T-helper 2 cell (primary cell): ENCODE measurements at places on chromosomes 1 and 21.

DNA sequence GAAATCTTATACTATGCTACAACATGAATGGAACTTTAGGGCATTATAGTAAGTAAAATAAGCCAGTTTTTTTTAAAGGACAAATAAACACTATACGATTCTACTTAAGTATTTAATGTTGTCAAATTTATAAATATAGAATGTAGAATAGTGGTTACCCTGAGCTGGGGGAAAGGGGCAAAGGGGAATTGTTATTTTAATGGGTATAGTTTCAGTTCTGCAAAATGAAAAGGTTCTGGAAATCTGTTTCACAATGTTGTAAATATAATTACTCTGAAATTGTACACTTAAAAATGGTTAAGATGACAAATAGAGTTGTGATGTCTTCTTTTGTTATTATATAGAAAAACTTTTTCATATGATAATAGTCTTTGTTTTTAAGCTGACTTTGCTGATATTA, 366.3 kb downstream of the MRPL39 start:
- no peak for DNase-seq

DNA sequence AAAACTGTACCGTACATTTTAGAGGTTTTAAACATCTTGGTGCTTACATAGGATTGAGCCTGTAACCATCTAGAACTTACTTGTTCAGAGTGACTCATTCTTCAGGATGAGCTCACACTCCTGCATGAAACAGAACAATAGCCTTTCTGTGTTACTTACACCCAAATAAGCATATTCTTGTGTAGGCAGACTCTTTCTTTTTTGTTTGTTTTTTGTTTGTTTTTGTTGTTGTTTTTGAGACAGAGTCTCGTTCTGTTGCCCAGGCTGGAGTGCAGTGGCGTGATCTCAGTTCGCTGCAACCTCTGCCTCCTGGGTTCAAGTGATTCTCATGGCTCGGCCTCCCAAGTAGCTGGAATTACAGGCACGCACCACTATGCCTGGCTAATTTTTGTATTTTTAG, 3.8 kb upstream of the CA6 start:
- no peak for DNase-seq

- DNase-seq, result peak; percentile 20
Observed at GRCh38 chr1:198681831-198682759, 43.3 kb downstream of the PTPRC start.

DNA sequence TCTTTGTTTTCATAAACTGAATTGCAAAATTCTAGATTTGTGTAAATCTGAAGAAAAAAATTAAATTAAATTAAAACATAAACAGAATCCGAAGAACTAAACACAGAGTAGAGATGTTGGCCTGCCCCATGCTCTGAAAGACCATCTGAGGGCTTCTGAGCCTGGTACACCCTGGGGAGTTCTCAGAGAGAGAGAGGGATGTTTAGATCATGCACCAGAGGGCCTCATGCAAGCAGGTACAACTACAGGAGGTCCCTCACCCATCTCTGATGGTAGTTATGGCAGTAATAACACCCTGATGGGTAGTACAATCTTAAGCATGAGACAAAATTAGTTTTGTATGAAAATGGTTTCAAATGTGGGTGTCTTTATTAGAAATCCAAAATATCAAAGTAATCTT, 127.7 kb downstream of the TGFB2 start:
- no peak for DNase-seq

DNA sequence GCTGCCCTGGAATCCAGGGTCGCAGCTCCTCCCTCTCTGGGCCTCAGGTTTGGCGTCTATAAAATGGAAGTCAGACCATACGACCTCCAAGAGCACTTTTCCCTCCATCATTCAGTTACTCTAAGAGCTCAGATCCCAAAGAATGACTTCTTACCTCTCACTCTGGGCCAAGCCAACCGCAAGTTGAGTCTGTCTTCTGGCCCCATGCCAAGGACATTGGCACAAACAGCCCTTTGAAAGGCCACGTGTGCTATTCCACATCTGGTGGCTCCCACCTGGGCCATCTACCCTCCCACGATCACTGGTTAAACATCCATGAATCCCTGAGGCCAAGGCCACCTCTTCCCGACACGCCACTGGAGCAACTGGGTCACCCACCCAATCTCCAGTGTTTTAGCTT, 12.4 kb downstream of the SLC2A7 start:
- DNase-seq, result no peak

GRCh38 chr21:18350216-18350615, 53.4 kb downstream of the TMPRSS15 start:
- no peak for DNase-seq

DNA sequence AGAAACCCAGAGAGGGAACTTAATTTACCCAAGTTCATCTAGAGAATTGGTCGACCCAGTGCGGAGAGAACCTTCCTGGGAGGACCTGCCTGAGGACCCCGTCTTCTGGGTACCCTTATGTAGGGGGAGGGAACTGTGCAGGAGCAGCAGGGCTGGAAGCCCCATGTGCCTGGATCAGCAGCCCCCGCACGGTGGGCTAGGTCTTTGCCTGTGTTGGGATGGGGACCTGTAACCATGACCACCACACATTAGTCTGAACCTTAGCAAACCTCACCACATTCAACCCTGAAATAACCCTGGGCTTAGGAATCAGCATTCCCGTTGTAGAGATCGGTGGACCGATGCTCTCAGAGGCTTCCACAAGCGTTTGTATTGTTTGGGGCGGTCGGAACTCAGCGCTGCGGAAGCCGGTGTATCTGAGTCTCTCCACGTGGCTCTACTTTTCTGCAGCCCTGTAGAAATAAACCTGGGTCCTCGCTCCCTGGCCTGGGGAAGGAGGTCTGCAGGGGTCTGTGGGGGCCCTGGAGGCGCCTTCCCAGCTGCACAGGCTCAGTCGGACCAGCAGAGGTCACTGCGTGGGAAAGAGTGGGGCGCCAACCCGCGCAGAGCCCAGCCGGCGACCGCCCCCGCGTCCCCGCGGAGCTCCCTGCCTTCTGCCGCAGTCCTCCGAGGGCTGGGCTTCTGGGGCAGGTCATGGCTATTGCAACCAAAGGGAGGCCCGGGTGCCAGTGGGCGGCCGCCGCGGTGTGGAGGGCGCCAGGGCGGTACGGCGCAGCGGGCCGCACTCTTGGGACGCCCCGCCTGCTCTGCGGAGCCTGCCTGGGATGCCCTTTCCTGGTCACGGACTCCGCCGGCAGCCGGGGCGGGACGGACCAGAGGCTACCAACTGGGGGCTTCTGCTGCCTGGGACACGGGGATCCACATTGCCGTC, 36.2 kb upstream of the KCNA10 start:
- peak; percentile 21 for DNase-seq

GRCh38 chr1:212754193-212754592, 37.4 kb downstream of the NSL1 start:
- DNase-seq, result peak; percentile 50

GRCh38 chr1:21307210-21307609, 16.9 kb upstream of the ECE1 start:
- DNase-seq, result no peak

GRCh38 chr21:42439284-42440186, 35.8 kb downstream of the UBASH3A start:
- no peak for DNase-seq

DNA sequence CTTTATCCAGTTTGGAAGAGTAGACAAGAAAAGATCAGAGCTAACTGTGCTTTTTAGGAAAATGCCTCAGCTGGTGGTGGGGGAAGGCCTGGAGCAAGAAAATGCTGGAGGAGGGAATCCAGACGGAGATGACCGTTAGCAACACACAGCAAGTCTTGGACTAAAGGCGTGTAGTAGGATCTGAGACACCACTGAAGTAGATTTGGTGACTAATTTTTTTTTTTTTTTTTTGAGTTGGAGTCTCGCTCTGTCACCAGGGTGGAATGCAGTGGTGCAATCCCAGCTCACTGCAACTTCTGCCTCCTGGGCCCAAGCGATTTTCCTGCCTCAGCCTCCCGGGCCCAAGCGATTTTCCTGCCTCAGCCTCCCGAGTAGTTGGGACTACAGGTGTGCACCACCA, 41.2 kb downstream of the LPAR3 start:
- no peak for DNase-seq

- DNase-seq, result no peak
Observed at GRCh38 chr1:44047131-44047530, 15.9 kb upstream of the SLC6A9 start.

GRCh38 chr1:114594046-114594445, 12.6 kb upstream of the BCAS2 start:
- no peak for DNase-seq

- DNase-seq, result no peak
Observed at GRCh38 chr21:42250422-42251403, 31.8 kb downstream of the ABCG1 start.

- DNase-seq, result no peak
Observed at GRCh38 chr1:38062361-38063288, 16.0 kb upstream of the POU3F1 start.

DNA sequence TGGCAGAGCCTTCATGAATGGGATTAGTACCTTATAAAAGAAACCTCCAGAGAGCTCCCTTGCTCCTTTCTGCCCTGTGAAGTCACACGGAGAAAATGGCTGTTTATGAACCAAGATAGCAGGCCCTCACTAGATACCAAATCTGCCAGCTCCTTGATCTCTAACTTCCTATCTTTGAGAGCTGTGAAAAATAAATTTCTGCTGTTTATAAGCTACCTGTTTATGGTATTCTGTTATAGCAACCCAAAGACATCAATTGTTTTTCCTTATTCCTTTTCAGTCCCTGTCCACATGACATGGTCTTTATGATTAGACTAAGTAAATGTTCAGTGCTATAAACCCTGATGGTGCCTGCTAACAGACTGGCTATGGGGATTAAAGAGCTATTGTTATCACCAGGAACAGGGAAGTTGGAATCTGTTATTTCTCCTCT, 9.7 kb upstream of the STIL start:
- DNase-seq, result no peak

- no peak for DNase-seq
Observed at GRCh38 chr21:45599146-45599581, 44.4 kb upstream of the PCBP3 start.

GRCh38 chr1:228884196-228884595, 148.9 kb downstream of the RHOU start:
- no peak for DNase-seq

DNA sequence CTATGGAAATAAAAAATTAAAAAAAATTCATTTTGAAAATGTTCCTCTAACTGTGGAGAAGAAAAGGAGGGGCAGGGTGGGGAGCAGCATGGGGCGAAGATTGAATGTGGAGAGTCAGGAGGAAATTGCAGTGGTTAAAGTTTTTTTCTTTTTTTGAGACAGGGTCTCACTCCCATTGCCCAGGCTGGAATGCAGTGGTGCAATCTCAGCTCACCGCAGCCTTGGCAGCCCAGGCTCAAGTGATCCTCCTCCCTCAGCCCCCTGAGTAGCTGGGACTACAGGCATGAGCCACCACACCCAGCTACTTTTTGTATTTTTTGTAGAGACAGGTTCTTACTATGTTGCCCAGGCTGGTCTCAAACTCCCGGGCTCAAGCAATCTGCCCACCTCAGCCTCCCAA, 67.6 kb downstream of the ADSS2 start:
- DNase-seq, result no peak
